ENCODE measurements at places on chromosomes 1 and 21.
A peak's percentile ranks its signal among the peaks of the same experiment; 100 is the strongest.

- DNase-seq: no peak
Measured at GRCh38 chr1:78831731-78832360, 174.7 kb downstream of the ADGRL4 start.

- DNase-seq: no peak
Measured at GRCh38 chr1:43605766-43606165, 44.2 kb upstream of the KDM4A start.

- no peak for DNase-seq
Measured at GRCh38 chr1:187641015-187641414, 812.3 kb downstream of the PLA2G4A start.

- no peak for DNase-seq
Measured at GRCh38 chr21:22679207-22679606, 1681.0 kb downstream of the NCAM2 start.

DNA sequence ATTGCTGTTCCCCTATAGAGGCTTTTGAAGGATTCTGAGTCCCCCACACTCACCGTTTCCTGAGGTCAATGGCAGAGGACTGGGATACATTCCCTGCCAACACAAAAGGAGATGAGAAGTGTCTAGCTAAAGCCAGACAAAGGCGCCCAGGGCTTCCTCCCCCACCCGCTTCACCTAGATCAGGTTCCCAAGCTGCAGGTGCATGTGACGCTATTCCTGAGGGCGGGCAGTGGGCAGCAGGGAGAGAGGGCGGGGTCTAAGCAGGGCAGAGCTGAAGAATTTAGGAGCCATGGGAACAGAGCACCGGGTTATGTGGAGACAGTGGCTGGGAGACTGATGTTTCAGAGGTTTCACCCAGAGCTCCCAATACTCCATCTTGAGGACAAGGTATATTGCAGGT lies 6.0 kb upstream of the ARHGEF2 start:
- no peak for DNase-seq

GRCh38 chr1:24186993-24187790 lies at the start of gene IFNLR1:
TSS of gene IFNLR1 (minus strand) at chr1:24187289. CDS start at chr1:24187248, 41 bp downstream.
- DNase-seq: peak; percentile 43
